ENCODE measurements at places on chromosomes 5 and 9.

DNA sequence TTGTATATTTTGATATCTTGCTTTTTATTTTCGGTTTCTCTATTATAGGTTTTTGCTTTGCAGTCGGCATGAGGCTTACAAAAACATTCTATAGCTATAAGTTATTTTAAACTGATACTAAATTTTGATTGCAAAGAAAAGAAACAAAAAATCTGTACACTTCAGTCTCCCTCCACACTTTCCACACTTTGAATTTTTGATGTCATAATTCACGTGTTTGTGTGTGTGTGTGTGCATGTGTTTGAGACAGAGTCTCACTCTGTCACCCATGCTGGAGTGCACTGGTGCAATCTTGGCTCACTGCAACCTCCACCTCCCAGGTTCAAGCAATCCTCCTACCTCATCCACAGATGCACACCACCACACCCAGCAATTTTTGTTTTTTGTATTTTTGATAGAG, 124.9 kb downstream of the MRPS30 start:
- no peak for DNase-seq

DNA sequence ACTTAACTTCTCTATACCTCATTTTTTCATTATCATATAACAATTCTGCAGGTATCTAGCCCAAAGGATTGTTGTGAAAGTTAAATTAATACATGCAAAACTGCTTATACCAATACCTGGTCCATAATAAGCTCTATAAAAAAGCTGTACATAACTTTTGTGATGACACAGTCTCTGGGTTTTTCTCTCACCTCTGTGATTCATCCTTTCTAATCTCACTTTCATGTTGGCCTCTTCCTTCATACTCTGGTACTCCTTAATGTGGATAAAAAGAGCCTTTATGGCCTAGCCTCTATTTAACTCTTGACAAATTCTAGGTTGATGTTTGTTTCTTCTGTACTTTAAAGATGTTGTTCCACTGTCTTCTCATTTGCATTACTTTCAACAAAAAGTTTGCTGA, 162.9 kb upstream of the ACOT12 start:
- DNase-seq, result no peak

DNA sequence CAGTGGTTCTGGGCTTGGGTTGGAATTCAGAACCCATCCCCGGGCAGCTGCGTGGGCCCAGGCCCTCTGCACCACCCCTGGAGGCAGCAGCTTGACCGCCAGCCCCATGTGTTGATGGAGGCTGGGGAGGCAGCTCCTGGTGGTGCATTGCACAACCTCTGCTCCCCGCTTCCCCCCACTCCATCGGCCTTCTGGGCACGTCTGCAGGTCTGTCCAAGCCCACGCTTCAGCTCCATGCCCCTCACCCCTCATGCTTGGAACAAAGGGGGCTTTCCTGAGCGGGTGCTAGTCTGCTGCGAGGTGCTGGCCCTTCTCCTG, 1.4 kb downstream of the NCS1 start:
- no peak for DNase-seq

DNA sequence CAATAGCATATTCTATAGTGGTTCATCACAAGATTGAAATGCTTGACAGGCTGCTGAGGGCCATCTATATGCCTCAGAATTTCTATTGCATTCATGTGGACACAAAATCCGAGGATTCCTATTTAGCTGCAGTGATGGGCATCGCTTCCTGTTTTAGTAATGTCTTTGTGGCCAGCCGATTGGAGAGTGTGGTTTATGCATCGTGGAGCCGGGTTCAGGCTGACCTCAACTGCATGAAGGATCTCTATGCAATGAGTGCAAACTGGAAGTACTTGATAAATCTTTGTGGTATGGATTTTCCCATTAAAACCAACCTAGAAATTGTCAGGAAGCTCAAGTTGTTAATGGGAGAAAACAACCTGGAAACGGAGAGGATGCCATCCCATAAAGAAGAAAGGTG, 43.8 kb downstream of the GCNT1 start:
- DNase-seq, result no peak
